Lower lobe of right lung (tissue), 2 donors: ENCODE measurements at places on chromosomes 13 and 19. TPM values are rescaled to one million over a fixed set of nuclear protein-coding genes. Genes with fewer than 3 reads are reported as not detected.

DNA sequence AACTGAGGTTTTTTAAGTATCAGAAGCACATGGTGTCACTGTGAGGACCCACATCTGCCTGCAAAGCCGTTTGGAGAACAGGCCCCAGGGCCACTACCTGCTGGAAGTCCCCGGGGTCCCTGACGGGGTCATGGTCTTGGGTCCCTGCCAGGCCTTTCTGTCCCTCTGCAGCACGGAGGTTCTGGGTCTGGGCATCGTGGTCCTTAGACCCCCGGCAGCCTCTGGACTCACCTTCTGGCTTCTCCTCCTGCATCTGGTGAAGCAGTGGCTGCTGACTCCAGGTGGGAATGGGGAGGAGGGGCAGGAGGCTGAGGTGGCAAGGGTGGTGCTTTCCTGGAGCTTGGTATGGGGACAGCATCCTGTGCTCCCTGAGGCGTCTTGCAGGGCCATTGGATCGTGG lies 198.6 kb downstream of the TEX29 start:
- no peak for DNase-seq

GRCh38 chr13:65857942-65858565 lies 1372.1 kb downstream of the PCDH9 start:
- no peak for DNase-seq

DNA sequence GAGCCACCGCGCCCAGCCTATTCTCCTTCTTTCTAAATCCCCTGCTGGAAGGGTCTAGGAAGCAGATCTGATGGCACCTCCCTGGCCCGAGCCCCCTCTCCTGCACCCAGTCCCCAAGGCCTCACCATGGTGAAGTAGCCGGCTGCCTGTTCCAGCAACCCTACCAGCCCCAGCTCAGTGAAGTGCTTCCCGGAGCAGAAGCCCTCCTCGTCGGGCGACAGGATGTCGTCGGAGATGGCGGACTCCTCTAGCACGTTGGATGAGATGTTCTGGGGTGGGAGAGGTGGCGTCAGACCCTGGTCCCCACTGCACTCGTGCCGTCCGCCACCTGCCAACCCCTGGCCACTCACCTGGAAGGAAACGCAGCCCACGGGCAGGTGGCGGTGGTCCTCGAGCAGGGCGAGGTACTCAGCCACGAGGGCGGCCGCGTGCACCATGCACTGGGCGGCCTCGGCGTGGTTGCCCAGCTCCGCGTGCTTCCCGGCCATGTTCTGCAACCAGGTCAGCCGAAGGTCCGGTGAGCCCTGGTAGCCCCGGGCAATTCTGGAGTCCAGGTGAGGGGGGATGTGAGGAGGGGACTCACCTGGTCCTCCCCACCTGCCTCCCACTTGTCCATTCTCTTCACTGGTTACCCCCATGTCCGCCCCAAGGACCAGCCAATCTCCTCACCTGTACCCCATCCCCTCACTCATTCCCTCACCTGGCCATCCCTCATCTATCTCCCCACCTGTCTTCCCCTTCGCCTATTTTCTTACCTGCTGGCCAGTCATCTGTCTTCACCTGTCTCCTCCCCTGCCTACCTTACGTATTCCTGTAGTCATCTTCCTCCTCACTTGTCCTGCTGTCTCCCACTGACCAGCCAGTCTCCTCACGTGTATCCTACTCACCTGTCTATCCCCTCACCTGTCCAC lies 11.5 kb upstream of the KANK2 start:
- no peak for DNase-seq

- DNase-seq = no peak
Measured at GRCh38 chr13:108662528-108662927, 33.1 kb downstream of the MYO16 start.

DNA sequence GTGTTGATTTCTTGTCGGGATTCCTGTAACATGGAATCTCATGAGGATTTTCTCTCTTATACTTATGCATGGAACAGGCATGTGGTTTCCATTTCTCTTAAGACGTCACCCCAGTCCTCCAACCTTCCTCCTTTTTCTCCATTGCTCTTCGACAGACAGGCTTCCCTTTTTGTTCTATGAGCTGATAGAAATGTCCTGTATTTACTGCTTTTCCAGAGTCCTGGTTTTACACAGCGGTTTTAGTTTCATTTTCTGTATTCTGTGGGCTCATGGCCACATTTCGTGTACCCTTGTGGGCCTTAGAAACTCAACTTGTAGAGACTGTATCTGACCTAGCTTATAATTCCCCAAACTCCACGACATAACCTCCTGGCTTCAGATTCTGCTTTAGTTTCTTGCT lies 113.1 kb downstream of the PAN3 start:
- DNase-seq = no peak

DNA sequence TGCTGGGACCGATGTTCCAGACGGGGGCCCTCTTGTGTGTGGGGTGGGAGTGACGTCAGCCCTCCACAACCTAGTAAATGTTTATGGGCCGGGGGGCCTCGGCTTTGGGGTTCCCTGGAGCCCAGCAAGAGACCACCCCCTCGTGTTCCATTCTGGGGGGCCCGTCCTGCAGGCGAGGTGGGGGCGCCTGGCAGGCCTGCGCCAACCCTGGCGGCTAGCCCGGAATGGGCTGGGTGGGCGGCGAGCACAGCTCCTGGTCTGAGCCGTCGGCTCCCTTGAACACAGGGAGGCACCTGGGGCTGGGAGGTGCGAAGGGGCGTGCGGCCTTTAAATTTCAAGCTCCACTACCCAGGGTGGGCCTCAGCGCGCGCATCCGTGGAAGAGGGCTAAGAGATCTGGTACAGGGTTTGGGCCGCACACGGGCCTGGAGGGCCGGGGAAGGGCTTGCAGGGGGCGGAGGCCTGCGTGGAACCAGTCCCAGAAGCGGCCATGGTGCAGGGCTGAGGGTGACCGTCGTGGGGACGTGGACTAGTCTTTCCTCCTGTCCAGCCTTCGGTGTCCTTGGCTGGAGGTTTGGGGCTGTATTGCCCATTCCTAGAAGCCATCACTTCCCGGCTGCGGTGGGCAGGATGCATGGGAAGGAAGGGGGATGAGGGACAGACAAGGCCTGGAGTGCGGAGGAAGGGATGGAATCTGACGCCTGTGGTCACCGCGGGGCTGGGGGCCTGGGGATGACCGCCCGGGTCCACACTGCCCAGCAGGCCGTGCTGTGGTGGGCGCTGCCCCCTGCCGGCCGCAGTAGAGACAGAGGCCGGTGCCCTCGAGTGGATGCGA lies 11.4 kb downstream of the NDUFA11 start:
- peak; percentile 61 for DNase-seq

DNA sequence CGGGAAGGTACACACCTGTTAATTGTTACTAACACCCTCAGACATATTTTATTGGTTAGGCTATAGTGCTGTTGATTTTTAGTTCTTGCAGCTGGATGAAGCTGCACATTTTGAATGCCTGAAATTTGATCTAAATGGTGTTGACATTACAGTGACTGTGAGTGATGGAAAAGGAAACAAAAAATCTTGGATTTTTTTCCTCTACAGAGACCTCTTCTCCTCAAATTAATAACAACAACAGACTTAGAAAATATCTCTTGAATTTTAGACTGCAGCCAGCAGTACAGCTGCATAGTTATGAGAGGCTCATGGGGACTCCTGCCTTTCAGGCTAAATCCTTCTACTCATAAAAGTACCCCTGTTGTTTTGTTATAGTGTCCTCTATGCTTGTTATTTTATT lies 500.5 kb upstream of the SPRY2 start:
- DNase-seq = no peak

GRCh38 chr19:7083076-7083956 lies 13.8 kb downstream of the ZNF557 start:
- no peak for DNase-seq

DNA sequence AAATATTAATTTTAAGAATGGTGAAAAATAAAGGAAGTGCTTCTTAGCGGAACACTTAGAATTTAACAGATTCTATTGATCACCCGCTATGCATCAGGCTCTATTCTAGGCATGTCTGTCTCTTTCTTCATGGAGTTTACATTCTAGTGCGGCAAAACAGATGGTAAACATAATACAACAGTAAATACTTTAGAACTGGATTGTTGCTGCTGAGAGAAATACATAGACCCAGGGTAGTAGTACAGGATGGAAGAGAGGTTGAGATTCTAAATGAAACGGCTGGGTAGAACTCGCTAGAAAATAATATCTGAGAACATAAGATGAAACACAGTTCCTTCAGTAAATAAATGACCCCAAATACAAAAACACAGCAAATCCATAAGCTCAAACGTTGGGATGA lies 498.7 kb downstream of the MYO16 start:
- no peak for DNase-seq

DNA sequence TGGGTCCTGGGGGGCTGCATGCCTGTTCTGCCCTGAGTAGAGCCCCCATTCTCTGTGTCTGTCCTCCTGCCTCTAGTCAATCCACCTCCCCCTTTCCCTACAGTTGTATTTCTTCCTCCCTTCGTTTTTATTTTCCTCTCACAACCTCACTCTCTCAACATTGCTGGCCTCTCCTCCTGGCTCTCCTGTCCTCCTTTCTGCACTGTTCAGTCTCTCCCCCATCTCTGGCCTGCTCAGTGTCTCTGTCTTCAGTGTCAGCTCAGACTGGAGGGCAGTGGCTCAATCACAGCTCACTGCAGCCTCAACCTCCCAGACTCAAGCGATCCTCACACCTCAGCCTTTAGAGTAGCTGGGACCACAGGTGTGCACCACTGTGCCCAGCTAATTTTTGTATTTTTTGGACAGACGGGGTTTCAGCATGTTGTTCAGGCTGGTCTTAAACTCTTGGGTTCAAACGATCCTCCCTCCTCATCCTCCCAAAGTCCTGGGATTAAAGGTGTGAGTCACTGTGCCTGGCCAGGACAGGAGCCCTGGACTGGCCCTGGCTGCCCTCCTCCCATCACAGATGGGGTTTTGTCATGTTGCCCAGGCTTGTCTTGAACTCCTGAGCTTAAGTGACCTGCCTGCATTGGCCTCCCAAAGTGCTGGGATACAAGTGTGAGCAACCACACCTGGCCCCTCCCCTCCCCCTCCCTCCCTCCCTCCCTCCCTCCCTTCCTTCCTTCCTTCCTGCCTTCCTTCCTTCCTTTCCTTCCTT lies 32.0 kb upstream of the IGFL1 start:
- DNase-seq = no peak

DNA sequence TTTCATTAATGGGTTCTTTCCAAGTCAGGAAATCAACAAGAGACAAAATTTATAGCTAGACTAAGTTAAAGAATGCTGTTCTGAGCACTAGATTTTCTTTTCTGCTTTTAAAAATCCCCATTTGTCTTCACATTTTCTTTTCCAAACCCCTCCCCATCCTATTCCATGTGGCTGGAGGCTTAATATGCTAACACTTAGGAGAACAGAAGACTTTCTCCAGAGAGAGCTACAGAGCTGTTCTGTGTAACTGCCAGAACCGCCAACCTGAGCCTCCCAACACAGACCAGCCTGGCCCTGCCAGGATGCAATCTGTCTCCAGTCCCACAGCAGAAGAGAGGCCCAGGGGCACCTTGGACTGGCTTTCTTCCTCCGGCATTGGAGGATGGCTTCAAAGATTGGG lies 264.1 kb downstream of the NDFIP2 start:
- DNase-seq = no peak

Gene PTOV1
- total RNA-seq = 124 TPM

Gene NDUFB7
- total RNA-seq = 121 TPM

Gene RNF17
- total RNA-seq = not detected

Gene TEX26
- 0.27 TPM for total RNA-seq
